ENCODE measurements at places on chromosomes 12 and 14.

- no peak for DNase-seq
Observed at GRCh38 chr12:26712892-26713291, 120.1 kb downstream of the ITPR2 start.

GRCh38 chr14:90398841-90399540 lies 2.2 kb downstream of the CALM1 start:
- no peak for DNase-seq

GRCh38 chr12:1863823-1864222 lies 43.5 kb downstream of the LRTM2 start:
- no peak for DNase-seq

- no peak for DNase-seq
Observed at GRCh38 chr12:104083769-104084475, 19.6 kb downstream of the HCFC2 start.

- no peak for DNase-seq
Observed at GRCh38 chr14:31164115-31164514, 43.5 kb downstream of the HECTD1 start.

DNA sequence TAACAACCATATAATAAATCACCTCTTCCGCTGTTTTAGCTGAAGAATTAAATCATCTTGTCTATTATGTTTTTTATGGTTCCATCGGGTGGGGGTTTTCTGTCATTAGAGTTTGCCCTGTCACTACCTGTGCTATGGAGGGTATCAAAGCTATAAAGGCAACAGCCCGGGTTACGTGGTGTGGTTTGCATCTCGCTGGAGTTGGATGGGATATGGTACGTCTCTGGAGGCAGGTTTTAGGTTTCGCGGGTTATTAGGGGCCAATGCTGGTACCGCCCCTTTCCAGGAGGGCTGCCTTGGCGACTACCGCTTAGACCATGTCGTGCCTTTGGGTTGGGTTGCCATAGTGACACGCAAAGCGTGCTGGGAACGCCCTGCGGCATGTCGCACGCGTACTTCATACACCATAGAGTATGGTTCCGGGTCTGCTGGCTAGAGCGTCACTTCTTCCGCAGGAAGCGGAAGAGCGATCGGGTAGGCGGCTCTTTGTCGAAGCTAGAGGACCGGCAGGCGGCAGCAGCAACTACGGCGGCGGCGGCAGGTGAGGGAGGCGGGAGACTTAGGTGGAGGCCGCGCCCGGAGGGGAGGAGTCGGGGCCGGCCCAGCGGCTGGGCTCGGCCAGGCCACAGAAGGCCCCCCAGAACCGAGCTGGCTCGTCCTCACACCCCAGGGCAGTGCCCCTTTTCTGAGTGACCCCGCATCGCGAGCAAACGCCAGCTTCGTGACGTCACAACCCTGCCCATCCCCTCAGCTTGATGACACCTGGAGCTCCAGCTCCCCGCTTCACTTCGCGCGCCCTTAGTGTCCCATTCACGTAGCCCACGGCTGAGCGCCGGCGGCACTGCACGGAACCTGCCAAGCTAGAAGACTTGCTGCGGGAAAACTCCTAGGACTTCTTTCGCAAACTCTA lies at the start of gene ZC3H10:
Gene ZC3H10 (plus strand): TSS at position 489 of the 910 bp plus-strand sequence. CDS start 2,297 bp downstream, outside the sequence.
- peak; percentile 96 for DNase-seq

GRCh38 chr14:24984846-24985589 lies 64.9 kb downstream of the STXBP6 start:
- no peak for DNase-seq

GRCh38 chr14:23639891-23640523 lies 3.8 kb downstream of the DHRS2 start:
- DNase-seq: no peak

- DNase-seq: no peak
Observed at GRCh38 chr12:130220706-130221100, 58.4 kb downstream of the FZD10 start.

GRCh38 chr12:88313554-88313953 lies 171.4 kb downstream of the TMTC3 start:
- DNase-seq: no peak

DNA sequence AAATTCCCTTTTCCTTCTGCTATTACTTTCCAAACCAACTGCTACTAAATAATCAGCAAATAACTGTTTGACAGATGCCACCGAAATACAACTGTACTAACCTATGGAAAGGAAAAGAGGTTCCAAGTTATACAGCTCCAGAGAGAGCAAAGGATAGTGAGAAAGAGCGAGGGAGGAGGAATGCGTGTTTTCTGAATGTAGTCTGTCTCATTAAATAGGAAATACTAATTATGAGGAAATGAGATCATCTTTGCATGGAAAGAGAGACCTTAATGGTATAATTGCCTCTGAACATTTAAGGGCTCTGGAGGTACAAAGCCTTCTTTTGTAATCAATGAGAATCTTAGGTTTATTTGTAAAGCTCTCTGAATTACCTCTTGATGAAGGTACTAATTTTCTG lies 195.2 kb downstream of the APAF1 start:
- no peak for DNase-seq

DNA sequence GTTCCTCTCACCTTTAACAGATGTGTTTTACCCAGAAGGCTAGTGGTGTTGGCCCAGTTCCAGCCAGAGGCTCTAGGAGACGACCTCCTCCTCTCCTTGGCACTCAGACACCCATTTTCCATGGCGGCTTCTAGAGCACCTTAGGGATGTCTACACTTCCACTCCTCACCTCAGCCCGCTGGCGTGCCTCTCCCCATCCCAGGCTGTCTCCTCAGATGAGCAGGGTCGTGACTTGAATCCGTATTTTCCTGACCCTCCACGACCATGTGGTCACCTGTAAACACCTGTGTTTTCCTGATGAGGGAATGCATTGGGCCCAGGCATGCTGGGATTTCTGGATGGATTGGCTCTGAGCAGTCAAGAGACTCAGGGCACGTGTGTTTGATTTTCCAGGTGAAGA lies 21.8 kb upstream of the RIN3 start:
- no peak for DNase-seq

DNA sequence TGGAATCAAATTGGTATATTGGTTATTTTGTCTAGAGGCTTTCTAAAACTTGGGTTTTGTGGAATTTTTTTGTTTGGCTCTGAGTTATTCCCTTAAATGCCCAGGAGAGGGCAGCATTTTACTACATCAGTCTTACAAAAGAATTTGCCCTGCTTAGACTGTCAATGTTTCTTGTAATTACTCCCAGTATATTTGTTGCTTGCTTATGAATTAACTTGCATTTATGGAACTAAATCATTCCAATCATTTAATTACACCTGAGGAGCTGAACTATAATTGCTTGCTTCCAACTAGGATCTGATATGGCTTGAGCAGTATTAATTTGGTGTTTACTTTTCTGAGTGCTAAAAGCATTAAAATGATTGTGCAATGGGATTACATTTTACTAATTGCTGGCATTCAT lies 48.7 kb downstream of the MIPOL1 start:
- DNase-seq: no peak

DNA sequence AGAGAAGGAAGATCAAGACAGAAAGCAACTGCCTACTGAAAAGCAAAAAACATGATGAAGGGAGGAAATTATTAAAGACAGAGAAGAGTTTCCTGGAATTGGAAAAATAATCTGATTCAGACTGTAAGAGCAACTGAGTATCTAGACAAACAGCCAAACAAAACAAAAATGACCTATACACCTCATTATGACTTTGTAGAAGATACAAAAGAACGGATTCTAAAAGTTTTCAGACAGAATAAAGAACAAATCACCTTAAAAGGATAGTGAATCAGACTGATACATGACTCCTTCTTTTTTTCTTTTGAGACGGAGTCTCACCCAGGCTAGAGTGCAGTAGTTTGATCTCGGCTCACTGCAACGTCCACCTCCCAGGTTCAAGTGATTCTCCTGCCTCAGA lies 10.4 kb downstream of the OSBPL8 start:
- no peak for DNase-seq

DNA sequence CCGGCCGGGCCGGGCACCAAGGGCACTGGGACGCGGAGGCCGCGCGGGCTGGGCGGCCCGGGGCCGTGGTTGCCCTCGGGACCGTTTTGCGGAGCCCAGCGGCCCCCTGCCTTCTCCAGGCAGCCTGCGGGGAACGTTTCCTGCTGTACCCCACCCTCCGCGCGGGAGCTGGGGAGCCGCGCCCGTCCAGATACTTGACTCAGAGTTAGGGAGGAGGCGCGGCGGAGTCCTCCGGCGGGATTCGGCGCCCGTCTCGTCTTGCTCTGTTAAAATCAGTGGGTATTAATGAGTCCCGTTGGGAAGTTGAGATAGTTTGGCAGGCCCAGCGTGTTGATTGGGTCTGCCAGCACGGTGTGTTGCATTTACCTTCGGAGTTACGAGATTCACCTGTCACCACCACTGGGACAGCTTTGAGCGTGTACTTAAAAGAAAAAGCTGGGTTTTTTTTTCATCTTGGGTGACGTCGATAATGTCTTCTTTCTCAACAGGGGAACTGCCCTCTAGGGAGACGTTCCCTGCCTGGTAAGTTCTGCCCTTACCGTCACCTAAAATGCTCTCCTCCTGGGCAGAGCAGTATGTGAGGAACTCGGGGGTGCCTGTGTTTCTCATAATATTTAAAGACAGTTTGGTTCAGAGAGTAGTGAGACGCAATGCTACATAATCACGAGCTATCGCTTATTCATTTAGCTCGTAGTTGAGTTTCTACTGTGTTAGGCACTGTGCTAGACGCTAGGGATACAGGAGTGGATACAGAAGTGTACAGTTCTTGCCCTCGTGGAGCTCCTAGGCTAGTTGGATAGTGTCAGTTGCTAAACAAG lies 596 bp downstream of the DLST start:
- peak; percentile 26 for DNase-seq

DNA sequence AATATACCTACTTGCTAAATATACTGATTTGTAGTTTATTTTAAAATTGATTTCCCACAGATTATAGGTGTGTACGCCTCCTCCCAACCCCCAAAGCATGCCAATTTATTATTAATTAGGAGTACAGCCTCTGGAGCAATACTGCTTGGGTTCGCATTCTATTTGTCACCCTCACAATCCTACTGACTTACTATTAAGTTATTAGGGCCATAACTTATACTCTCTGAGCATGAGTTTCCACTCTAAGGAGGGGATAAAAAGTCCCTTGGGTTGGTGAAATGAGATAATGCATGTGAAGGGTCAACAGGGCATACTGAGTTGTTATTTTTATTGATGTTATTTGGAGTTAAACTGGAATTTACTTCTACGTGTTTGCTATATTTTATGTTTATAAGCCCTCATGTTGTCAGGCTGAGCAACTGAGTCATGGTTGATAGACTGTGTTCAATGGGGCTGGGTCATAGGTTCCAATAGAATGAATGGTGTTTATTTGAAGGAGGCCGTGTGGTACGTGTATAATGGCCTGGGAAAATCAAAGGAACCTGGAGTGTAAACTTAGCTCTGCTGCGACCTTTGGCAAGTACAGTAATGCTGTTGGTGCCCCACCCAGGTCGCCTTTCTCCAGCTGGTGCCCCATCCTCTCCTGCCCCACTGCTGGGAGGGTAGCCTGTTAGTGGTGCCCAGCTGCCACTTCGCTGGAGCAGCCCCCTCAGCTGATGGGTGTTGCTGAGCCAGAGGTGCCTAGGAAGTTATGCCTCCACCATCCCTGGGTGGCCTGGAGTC lies 99.3 kb upstream of the PTPRB start:
- DNase-seq: no peak

DNA sequence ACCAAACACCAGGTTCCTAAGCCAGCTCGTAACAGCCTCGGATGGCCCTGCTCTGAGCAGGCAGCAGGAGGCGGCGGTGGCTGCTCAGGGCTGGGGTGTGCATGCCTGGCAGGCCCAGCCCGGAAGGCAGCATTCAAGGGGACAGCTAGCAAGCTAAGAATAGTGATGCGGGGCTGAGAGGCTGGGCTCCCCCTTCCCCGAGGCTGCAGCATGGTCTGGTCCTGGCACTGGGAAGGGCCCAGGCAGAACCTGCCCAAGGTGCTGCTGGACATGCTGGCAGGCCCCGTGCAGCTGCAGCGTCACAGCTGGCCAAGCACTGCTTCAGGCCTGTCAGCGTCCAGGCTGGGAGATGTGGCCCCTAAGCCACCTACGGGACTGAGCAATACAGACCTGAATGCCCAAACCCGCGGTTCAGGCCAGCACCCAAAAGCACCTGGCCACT lies 26.4 kb upstream of the NUDT14 start:
- no peak for DNase-seq

- DNase-seq: no peak
Observed at GRCh38 chr12:94916663-94917062, 86.8 kb downstream of the NDUFA12 start.

DNA sequence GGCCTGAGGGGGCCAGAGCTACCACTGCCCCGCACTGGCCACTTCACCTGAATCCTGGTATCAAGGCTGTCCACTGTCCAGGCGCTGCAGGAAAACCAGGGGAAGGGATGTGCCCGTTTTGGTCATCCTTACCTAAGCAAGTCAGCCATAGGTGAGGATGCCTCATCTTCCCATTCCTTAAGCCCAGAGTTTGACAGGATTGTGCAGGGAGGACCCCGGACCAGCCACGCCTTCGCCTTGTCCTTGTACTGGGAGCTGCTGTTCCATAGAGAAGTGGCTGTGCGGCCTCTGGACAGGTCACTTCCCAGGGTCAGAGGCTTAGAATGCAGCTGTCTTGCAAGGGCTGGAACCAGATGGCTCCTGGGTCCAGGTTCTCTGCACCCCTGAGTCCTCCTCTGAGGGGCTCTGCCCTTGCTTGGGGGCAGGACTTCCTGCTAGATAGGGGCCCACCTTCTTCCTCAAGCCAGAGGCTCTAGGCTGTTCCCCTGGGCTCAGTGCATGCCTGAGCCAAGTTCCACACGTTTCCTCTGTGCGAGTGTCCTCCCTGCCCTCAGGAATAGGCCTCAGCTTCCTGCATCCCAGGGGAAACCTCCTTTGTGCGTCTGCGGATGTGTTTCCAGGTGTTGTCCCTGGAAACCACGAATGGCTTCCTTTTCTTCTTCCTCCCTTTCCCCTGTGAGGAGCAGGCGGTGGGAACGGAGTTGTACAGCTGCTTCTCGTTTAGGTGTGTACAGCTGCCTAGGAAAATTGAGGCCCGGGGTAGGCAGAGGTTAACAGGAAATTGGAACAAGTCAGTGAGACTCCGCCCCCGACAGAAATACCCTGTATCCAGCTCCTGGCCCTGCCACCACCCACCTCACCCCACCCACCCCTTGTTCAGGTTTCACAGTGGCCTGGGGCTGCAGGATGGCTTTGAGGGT lies 54.3 kb upstream of the RIN3 start:
- DNase-seq: no peak

GRCh38 chr14:91138511-91139359 lies 24.9 kb downstream of the DGLUCY start:
- DNase-seq: no peak

DNA sequence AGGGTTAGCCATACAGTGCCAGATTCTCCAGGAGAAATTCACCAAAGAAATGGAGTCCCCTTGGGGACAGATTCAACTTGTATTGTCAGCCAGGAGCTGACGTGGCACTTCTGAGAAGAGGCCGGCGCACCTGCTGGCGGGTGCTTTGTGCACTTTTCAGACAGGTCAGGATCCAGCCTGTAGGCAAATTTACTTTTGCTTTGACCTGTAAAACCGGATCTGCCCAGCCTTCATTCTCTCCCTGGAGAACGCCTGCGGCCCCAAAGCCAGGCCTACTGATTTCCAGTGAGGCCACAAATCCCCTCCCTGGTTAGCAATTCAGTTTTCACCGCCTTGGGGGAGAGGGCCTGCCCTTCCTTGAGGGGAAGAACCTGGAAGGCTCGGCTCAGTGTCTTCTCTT lies 17.4 kb downstream of the P2RX4 start:
- no peak for DNase-seq

All from activated T-helper 9 cell treated with anti-CD3 and anti-CD28 coated beads, Interleukin-2, amount 50 U/mL, for 16 hours (primary cell).